ENCODE measurements at places on chromosomes 12 and 14. TPM values are rescaled to one million over a fixed set of nuclear protein-coding genes. Genes with fewer than 3 reads are reported as not detected.

The RPGRIP1 gene
- total RNA-seq = 0.27 TPM

The WNT5B gene
- total RNA-seq = 32.4 TPM

The SLC38A4 gene
- 1.1 TPM for total RNA-seq

The GPX2 gene
- total RNA-seq = not detected

The COX8C gene
- not detected for total RNA-seq

The SERPINA5 gene
- total RNA-seq = 4.6 TPM

The KCNA5 gene
- 8.9 TPM for total RNA-seq

The MYO1H gene
- not detected for total RNA-seq

The KDM5A gene
- 40.6 TPM for total RNA-seq

The C3AR1 gene
- total RNA-seq = 6.6 TPM

The KRT79 gene
- total RNA-seq = not detected

The TDRD9 gene
- total RNA-seq = 4.6 TPM

The RBP5 gene
- not detected for total RNA-seq

The DIO2 gene
- 0.83 TPM for total RNA-seq

The ADCY6 gene
- 15.2 TPM for total RNA-seq

The AQP6 gene
- 0.49 TPM for total RNA-seq

The GLS2 gene
- total RNA-seq = 3.5 TPM

The IFT81 gene
- 42.7 TPM for total RNA-seq

Data from sigmoid colon (tissue), 7 donors.